MCF 10A (cell line): ENCODE measurements at places on chromosomes 5 and 9.

DNA sequence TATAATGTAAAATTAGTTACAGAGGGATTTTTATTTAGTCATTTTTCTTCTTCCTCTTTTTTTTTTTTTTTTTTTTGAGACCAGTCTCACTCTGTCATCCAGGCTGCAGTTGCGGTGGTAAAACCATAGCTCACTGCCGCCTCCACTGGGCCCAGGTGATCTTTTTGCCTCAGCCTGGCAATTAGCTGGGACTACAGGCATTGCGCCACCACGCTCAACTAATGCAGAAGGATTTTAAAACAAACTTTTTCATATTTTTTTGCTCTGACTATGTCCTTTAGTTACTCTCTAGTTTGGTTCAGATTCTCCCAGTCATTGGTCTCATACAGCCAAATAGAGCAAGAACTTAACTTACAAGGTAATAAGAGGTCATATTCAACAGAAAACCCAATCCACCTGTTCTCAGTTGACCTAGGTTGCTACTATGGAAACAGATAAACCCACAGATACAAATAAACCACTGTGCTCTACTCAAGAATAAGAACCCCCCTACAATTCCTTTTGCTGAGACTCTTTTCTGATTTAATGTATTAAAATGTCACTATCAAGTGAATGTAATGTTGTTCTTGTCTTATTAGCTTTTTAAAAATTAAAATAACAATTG, 50.1 kb upstream of the TTC39B start:
- DNase-seq, result no peak

DNA sequence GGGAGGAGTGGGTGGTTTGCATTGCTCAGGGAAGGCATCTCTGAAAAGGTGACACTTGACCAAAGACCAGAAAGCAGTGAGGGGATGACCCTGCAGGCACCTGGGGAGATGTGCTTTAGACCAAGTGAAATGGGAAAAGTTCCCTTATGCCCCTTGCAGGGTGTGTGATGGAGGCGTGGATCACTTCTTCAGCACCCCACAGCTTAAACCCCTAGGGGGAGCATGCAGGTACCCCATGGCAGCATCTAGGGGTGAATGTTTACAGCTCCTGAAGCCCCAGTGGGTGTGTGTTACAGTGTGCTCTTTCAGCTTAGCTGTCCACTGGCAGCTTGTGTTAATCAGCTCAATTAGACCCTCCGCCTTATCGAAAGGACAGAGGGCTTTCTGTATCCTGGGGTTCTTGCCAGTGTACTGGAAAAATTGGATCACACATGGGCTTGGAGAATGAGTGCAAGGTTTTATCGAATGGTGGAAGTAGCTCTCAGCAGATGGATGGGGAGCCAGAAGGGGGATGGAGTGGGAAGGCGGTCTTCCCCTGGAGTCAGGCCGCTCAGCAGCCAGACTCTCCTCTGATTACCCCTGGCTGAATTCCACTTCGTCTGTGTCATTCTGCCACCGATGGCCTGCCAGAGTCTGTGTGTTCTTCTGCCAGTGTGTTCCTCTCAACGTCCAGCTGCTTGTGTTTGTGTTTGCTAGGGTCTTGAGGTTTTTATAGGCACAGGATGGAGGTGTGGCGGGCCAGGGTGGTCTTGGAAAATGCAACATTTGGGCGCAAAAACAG, 6.3 kb downstream of the BHMT2 start:
- DNase-seq, result no peak

GRCh38 chr5:16520841-16521240, 55.2 kb upstream of the ZNF622 start:
- DNase-seq, result no peak

GRCh38 chr9:84485539-84485938, 145.0 kb upstream of the SLC28A3 start:
- peak; percentile 42 for DNase-seq

DNA sequence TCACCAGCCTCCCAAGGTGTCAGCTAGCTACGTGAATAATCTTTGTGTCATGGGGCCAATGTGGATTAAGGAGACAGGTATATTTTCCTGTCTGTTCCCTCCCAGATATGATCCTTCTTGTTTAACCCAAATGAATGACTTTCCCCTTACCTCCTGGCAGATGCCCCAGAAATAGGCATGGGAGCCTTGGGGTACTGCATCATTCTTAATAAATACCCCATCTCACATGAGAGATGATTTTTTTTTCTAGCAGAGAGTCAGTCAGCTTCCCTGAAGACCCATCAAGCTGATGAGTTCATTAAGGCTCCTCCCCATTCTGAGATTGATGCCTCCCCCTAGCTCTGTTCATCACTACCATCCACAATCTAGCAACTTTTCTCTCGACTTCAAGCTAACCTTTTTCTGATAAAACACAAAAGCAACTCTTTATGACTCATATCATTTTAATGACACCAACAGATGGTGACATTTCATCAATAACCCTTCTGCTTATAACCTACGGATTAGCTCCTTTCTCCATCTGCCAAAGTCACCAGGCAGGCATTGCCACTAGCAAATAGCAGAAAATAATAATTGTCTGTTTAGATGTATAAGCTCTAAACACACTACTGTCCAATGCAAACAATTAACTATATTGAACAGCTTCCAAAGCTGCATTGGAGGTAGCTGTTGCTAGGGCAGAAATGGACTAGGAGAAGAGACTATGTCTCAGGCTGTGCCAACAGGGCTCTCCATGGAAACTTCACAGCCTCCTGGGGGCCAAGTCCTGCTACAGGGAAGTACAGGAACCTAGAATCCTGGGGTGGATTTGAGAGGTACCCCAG, 143.7 kb downstream of the ACER2 start:
- DNase-seq, result no peak

- DNase-seq, result no peak
Measured at GRCh38 chr5:145497052-145497451, 338.1 kb downstream of the PRELID2 start.

GRCh38 chr5:50547303-50547702, 106.2 kb upstream of the EMB start:
- no peak for DNase-seq

DNA sequence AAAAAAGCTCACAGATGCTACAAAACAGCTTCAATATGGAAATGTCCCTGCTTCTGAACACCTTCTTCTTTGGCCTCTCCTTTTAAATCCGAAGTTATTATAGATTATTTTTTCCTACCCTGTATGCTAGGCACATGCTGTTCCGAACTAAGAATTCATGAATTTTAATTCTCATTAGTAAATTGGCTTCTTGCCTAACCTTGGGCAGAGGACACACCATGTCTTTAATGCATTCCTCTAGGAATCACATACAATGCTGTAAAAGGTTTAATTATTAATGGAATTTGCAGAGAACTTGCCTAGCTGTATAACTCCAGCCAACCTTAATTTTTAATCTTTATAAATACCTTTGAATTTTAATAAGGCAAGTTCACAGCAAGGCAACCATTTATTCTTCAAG, 234.4 kb downstream of the NTRK2 start:
- DNase-seq, result no peak

- peak; percentile 81 for DNase-seq
Measured at GRCh38 chr9:116156621-116157314, 3.2 kb downstream of the PAPPA start.

DNA sequence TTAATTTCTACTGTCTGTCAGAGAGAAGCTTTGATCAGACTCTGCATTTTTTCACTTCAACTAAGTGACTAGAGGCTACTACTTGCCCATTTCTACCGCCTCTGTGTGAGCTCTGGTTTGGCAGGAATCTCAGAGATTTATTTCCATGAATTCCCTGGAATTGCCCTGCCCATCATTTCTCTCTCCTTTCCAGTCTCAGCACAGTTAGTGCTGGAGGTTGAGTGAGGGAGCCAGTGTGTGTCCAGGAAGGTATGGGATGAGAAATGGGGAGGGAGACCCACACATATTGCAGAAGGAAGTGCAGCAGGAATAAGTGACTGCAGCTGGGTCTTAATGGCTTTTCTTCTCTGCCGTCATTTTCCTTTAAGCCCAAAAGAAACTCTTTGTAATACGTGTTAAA, 443.1 kb upstream of the ZNF462 start:
- DNase-seq, result no peak

DNA sequence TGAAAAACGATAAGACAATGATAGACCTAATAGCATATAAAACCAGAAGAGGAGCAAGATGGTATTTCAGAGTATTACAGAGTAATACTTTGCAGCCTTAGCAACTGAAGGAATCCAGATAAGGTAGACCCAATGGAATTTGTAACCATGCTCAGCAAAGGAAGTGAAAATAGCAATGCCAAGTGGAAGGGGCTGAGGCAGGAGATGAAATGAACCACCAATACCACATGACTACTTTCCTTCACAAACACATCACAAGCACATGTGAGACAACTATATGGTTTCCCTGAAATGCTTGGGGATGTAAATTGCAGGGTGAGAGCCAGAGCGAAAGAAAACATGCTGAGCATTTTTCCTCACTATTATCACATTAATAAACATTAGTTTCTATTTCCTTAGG, 79.8 kb upstream of the MELK start:
- DNase-seq, result no peak

- DNase-seq, result no peak
Measured at GRCh38 chr5:111502956-111503355, 9.4 kb downstream of the STARD4 start.

DNA sequence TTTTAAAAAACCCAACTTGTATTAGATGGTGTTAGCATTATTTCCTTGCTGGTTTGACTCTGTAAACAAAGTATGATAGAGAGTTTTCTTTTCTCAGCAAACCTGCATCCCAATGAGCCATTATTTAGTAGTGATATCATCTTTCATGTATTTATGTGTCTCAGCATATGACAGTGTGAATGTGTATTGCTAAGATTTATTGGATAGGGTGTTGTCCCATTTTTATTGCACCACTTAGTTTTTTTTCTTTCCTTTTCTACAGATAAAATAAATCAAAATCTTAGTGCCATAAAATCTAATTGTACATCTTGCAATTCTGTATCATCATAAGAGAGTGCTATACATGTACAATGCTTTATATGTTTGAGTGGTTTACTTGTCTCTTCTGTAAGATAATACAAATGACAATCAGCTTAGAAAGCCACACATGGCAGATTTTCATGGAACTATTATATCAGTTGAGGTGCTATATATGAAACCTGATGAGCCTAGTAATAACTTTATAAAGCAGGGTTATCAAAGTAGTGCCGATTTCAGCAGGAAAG, 149.2 kb upstream of the CYLC2 start:
- no peak for DNase-seq

DNA sequence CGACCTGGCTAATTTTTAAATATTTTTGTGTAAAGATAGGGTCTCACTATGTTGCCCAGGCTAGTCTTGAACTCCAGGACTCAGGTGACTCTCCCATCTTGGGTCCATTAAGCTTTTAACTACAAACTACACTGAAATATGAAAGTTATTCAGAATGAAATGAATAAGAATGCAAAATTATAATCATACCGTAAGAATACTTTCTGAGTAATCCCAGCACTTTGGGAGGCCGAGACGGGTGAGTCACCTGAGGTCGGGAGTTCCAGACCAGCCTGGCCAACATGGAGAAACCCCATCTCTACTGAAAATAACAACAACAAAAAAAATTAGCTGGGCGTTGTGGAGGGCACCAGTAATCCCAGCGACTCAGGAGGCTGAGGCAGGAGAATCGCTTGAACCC, 1.1 kb upstream of the ORM1 start:
- no peak for DNase-seq

DNA sequence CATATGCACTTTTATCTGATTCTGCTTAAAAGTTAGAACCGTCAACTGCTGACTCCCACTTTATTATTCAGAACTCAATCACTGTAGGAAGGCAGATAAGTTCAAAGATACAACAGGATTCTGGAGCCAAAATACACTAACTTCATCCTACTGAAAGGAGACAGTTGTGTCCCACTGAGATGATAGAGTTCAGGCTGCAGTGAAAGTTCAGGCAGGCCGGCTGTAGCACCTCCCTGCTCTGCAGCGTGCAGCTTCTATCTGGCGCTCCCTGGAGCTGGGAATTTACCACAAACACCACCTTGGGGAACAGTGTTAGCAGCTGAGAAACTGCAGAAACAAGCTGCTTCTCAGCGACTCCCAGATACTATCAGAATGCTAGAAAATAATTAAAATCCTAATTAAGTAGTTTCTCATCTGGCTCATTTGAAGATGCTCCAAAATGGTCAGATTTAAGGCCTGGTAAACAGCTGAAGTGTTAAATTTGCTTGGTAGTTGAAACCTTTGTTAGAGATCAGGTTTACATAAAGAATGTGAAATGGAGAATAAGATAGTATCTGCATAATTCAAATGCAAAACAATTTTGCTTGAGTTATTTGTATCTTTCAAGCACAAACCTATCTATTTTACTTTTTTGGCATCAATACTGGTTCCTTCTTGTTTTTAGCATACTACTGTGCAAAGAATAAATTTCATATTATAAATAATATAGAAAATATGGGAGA, 52.3 kb upstream of the CNTLN start:
- DNase-seq, result no peak

DNA sequence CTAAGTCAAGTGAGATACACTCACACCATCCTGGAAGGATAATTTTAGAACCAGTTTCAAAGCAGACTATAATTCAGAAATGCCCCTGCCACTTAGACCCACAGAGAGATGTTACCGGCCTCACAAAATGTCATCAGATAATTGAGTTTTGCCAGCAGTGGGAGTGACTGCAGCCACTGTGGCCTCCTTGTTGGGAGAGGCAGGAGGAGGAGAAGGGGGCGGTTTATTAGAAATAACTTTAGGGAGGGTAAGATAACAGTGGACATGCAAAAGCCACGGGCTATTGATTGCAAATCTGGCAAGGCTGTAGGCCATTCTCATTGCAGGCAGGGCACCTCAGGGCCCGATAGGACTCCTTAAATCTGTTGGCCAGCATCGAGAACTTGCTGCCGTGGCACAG, 13.4 kb downstream of the GRXCR2 start:
- no peak for DNase-seq

GRCh38 chr9:87512311-87512710, 14.6 kb downstream of the DAPK1 start:
- DNase-seq, result no peak

- no peak for DNase-seq
Measured at GRCh38 chr5:176637556-176637955, 7.1 kb downstream of the EIF4E1B start.

GRCh38 chr9:114798101-114798500, 7.7 kb downstream of the TNFSF15 start:
- DNase-seq, result no peak

GRCh38 chr5:173796721-173797495, 91.2 kb upstream of the CPEB4 start:
- DNase-seq, result no peak

GRCh38 chr9:76452839-76453238, 6.1 kb upstream of the GCNT1 start:
- no peak for DNase-seq

GRCh38 chr5:164204338-164204946, 699.0 kb downstream of the MAT2B start:
- peak; percentile 95 for DNase-seq

- no peak for DNase-seq
Measured at GRCh38 chr9:116279230-116279629, 125.6 kb downstream of the PAPPA start.
